ENCODE measurements at places on chromosomes 13 and 19.
A peak's percentile ranks its signal among the peaks of the same experiment; 100 is the strongest.

DNA sequence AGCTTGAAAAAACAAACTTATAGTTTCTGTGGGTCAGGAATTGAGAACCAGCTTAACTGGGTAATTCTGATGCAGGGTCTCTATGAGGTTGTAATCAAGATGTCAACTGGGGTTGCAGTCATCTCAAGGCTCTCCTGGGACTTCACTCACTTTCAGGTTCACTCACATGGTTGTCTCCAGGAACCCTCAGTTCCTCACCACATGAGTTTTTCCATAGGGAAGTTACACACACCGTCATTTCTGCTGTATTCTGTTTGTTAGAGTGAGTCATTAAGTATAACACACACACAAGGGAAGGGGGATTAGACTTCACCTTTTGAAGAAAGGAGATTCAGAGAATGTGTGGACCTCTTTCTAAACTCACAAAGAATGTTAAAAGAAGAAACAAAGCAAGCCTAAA lies 34.9 kb upstream of the MLNR start:
- DNase-seq = no peak

DNA sequence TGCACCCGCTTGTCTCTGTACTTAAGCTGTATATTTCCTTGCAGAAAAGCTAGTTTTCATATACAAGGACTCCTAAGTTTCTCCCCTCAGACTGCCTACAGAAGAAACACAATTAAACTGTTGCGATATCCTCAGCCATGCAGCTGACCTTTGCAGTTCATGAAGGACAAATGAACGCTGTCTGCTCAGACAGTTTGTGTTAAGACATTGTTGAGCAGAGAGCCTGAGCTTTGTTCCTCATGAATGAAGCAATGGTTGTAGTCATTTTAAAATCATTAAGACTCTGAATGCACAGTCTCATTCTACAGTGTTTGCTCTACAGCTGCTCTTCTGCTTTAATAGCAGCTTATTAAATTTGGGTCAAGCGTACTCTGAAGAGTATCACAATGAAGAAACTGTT lies 23.2 kb upstream of the MAB21L1 start:
- DNase-seq = no peak

- DNase-seq = peak; percentile 39
Measured at GRCh38 chr19:33311326-33311682, 9.0 kb upstream of the CEBPA start.

GRCh38 chr19:10985502-10985901 lies 24.7 kb downstream of the SMARCA4 start:
- no peak for DNase-seq

GRCh38 chr13:72952529-72953141 lies 106.2 kb upstream of the KLF5 start:
- peak; percentile 4 for DNase-seq

- DNase-seq = peak; percentile 69
Measured at GRCh38 chr19:3175781-3176714, 2.5 kb upstream of the S1PR4 start.

GRCh38 chr19:45473682-45474605 lies 6.1 kb downstream of the FOSB start:
- DNase-seq = no peak

DNA sequence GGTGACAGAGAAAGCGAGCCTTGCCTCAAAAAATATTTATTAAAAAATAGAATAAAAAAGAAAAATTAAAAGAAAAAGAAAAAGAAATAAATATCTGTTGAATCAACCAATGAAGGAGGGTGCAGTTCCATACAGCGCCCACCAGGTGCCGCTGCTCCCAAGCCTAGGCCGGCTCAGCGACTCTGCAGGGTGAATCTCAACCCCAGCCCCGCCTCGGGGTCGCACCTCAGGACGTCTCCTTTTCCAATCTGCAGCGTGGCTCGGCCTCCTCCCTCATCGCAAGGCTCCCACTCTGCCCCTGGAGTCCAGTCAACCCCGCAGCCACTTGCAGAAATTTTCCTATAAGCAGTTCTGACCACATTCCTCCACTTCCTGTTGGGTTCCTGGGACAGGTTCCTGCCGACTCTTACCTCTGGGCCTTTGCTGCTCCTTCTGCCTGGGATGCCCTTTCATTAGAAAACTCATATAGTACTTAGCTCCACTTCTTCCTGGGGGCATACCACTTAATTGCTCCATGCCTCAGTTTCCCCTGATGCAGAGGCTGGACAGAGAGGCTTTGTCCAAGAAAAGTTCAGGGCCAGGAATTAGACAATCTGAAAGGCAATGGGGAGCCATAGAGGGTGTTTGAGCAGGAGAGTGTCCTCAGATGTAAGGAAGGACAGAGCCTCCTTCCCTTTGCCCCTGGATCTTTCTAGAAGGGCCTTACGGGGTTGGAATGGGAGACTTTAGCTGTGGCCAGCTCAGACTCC lies 24.3 kb downstream of the NFILZ start:
- peak; percentile 80 for DNase-seq

- DNase-seq = no peak
Measured at GRCh38 chr13:51229731-51230130, 7.5 kb downstream of the FAM124A start.

DNA sequence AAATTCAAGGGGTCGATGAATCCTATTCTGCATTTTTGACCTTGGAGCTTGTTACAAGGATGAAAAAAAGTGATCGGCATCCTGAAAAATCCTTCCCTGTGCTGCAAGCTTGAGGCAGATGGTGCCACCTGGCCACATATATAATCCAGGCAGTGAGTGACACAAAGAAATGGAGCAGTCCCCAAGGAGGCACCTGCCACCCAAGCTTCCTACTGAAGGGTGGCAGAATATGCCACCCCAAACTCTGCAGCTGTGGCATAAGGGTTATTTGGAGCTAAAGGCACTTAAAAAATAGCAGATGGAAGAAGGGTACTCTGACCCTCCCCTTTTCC lies 15.4 kb downstream of the TMEM272 start:
- no peak for DNase-seq

DNA sequence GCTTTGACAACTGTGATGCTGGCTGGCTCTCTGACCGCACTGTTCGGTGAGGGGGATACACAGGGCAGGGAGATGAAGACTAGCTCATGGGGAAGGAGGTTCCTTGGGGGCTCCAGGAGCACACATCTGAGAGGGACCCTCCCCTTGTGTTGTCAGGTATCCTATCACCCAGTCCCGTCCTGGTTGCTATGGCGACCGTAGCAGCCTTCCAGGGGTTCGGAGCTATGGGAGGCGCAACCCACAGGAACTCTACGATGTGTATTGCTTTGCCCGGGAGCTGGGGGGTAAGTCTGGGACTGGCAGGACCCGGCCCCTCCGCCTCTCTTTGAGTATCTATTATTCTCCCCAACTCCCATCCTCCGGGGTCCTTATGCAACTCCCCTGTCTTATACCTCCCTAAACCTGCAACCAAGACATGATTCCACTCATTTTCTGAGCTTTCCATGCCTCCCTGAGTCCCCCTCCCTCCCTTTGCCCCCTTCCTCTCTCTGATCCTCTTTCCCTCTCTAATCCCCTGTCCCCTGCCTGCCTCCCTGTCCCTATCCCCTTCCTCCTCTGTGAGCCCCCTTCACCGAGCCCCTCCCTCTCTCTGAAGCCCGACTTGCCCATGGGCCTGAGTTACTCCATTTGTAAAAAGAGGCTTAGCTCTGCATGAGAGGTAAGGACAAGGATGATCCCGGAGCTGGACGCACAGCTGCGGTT lies 12.5 kb downstream of the NCAN start:
- no peak for DNase-seq
